ENCODE measurements at places on chromosomes 2 and 18.

DNA sequence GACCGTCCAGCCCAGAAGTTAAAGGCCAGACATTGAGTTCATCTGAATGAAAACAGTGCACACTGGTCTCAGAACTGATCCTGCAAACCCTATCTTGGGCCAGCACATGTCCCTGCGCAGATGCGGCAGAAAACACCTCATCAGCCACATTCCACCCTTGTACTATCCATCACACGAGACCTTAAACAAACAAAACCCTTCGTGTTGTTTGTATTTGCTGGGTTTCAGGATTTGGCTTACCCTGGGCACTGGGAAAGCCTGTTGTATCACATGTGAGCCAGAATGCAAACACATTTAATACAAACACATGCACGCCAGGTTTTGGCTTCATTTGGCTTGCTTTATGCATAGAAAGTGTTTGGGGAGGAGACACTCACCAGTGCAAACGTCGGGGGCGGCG, 12.5 kb downstream of the WIPF1 start:
- no peak for DNase-seq

DNA sequence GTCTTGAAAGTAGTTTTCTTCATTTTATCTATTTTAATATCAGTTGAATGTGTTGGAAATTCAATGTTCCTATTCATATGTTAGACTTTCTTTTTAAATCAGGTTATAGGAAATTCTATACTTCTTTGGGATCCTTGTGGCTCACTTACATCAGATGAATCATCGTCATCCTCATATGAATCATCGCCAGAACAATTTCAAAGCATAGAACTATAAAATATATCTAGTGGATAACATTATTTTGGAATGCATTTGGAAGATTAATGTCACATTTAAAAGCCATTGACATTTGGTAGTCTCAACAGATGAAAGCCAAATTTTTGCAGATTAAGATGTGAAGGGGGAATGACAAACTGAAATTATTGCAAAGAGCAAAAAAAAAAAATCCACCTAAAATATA, 94.1 kb downstream of the FAM161A start:
- no peak for DNase-seq

GRCh38 chr2:208570851-208571763, 164.5 kb downstream of the PTH2R start:
- no peak for DNase-seq

DNA sequence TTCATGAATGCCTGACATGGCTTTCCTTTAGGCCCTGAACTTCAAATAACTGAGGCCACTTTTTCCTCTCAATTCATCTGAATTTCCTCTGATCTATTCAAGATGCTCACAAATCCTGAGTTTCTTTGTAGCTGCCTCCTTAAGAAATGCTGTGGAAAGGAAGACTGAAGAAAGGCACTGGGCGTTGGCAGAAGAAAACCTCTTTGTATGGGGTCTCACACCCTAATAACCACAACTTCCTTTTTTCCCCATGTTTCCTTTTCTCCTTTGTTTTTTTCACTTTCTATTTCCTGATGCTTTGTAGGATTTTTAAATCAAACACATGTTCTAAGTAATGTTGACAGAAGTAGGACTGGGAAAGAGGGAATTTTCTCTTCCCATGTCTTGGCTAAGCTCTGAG, 447.4 kb downstream of the CMPK2 start:
- no peak for DNase-seq

DNA sequence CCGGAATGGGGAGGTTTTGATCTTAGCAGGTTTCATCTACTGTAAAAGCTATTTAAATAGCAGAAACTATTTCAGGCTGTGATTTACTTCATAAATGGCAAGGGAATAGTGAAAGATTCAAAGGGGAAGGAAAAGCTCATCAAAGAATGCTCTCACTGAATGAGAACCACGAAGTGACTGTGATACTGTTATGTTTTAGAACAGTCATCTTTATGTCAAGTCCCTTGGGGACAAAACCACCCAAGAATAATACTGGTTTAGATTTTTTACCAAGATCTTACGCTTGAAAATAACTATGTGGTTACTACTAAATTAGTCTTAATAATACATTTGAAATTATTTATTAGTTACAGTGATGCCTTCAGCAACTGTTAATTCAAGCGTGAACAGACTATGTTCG, 28.1 kb downstream of the FARSB start:
- DNase-seq, result no peak

GRCh38 chr2:180980943-180981911, 822 bp downstream of the UBE2E3 start:
- DNase-seq, result no peak

GRCh38 chr18:5132987-5133386, 64.1 kb downstream of the AKAIN1 start:
- no peak for DNase-seq

- no peak for DNase-seq
Measured at GRCh38 chr2:120265006-120265405, 12.4 kb downstream of the RALB start.

- DNase-seq, result no peak
Measured at GRCh38 chr2:6934345-6934744, 17.1 kb downstream of the RNF144A start.

- DNase-seq, result no peak
Measured at GRCh38 chr2:109392816-109393661, 220.7 kb downstream of the SEPTIN10 start.

- DNase-seq, result no peak
Measured at GRCh38 chr18:65607161-65607560, 143.7 kb upstream of the CDH7 start.
